WTC11 (cell line): ENCODE measurements at places on chromosomes 12 and 14. TPM values are rescaled to one million over a fixed set of nuclear protein-coding genes. Genes with fewer than 3 reads are reported as not detected.
A peak's percentile ranks its signal among the peaks of the same experiment; 100 is the strongest.

- H3K27ac ChIP-seq = no peak overlapping the region
- no peak overlapping the region for H3K4me3 ChIP-seq
- H3K4me1 ChIP-seq = peaks cover 14% of the 10 kb centered on the region
- DNase-seq = no peak
- no peaks in the 10 kb centered on the region for H3K36me3 ChIP-seq
Measured at GRCh38 chr14:56422221-56422620, 157.4 kb upstream of the TMEM260 start.

DNA sequence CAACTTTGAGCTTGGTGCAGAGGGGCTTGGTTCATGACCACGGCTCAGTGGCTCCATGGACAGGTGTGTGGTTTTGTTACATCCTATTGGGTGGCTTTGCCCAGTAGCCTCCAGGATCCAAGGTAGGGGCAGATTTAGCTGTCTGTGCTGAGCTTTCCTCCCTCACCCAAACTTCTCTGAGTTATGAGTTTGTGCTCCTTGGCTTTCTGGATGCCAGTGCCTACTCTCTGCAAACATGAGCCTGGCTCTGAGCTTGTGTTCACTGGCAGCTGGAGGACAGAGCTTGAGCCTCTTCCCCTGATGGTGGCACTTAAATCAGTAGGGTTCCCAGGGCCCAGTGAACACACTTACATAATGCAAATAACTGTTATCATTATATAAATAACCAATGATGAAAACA lies 45.3 kb upstream of the HECTD1 start:
- no peaks in the 10 kb centered on the region for H3K36me3 ChIP-seq
- no peak overlapping the region for H3K4me3 ChIP-seq
- no peak overlapping the region for H3K27ac ChIP-seq
- no peaks in the 10 kb centered on the region for H3K27me3 ChIP-seq
- DNase-seq = no peak

DNA sequence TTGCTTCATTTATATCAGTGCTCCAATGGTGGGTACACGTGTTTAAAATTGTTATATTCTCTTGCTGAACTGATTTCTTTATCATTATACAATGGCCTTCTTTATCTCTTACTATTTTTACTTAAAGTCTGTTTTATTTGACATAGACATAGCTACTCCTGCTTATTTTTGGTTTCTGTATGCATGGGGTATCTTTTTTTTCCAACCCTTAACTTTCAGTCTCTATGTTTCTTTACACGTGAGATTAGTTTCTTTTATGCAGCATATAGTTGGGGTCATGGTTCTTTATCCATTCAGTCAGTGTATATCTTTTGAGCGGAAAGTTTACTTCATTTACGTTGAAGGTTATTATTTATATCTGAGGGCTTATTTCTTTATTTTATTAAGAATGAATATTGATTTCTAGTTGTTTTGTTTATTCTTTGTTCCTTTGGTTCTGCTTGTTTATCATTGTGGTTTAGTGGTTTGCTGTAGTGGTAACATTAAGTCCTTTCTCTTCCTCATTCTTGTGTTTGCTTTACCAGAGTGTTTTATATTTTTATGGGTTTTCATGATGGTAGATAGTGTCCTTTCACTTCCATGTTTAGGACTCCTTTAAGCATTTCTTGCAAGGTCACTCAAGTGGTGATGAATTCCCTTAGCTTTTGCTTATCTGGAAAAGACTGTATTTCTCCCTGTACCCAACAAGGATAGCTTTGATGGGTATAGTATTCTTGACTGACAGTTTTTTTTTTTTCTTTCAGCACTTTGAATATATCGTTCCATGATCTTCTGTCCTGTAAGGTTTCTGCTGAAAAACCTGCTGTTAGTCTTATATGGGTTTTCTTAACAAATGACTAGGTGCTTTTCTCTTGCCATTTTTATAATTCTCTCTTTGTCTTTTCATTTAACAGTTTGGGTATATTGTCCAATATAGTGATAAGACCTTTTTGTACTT lies 38.3 kb upstream of the FAR2 start:
- H3K4me1 ChIP-seq = 0 out of 2 replicates have a peak, but pooled peaks cover 2% of the 10 kb centered on the region
- no peak for DNase-seq
- H3K36me3 ChIP-seq = peaks cover 26% of the 10 kb centered on the region
- H3K4me3 ChIP-seq = no peak overlapping the region
- H3K27ac ChIP-seq = no peak overlapping the region
- peaks cover 3% of the 10 kb centered on the region for H3K27me3 ChIP-seq

- peak; percentile 57 for DNase-seq
- no peaks in the 10 kb centered on the region for H3K36me3 ChIP-seq
- peaks cover 100% of the 10 kb centered on the region for H3K27me3 ChIP-seq
- H3K4me1 ChIP-seq = peaks cover 8% of the 10 kb centered on the region
Measured at GRCh38 chr14:36646664-36647416, 14.8 kb upstream of the PAX9 start.

DNA sequence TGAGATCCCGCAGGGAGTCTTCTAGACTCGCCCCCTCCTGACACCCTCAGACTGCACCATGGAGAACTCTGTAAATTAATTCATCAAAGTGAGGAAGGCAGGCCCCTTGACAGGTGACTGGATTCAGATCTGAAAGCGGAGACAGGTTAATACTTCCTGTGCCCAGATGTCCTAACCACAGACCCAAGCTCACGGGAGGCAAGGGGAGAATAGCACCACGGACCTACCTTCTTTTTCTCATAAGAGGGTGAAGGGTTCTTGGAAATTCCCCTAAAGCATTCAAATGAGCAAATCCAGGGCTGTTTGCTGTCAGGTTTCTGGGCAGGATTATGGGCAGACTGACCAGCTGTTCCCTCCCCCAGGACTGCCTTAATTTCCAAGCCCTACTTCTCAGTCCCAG lies 170.0 kb downstream of the ZFP36L1 start:
- H3K36me3 ChIP-seq = peaks cover 9% of the 10 kb centered on the region; the same call in 1 of the 2 replicates
- H3K4me3 ChIP-seq = no peak overlapping the region
- no peak overlapping the region for H3K27ac ChIP-seq

DNA sequence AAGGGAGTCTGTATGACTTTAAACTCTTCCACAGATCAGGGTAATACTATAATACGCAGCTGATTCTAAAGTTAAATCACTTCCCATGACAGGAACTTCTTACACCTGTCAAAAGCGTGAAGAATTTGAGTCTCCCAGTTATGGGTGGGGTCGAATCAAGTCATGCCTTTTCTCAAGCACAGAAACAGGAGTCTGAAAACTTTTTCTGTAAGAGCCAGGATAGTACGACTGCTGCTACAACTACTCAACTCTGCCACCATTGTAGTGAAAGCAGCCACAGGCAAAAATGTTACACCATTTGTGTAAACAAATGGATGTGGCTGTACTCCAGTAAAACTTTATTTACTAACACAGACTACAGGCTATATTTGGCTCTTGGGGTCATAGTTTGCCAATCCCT lies 90.3 kb downstream of the DUSP6 start:
- H3K4me1 ChIP-seq = peaks cover 29% of the 10 kb centered on the region
- H3K36me3 ChIP-seq = peaks cover 6% of the 10 kb centered on the region; the same call in 1 of the 2 replicates
- no peak overlapping the region for H3K4me3 ChIP-seq
- DNase-seq = no peak

DNA sequence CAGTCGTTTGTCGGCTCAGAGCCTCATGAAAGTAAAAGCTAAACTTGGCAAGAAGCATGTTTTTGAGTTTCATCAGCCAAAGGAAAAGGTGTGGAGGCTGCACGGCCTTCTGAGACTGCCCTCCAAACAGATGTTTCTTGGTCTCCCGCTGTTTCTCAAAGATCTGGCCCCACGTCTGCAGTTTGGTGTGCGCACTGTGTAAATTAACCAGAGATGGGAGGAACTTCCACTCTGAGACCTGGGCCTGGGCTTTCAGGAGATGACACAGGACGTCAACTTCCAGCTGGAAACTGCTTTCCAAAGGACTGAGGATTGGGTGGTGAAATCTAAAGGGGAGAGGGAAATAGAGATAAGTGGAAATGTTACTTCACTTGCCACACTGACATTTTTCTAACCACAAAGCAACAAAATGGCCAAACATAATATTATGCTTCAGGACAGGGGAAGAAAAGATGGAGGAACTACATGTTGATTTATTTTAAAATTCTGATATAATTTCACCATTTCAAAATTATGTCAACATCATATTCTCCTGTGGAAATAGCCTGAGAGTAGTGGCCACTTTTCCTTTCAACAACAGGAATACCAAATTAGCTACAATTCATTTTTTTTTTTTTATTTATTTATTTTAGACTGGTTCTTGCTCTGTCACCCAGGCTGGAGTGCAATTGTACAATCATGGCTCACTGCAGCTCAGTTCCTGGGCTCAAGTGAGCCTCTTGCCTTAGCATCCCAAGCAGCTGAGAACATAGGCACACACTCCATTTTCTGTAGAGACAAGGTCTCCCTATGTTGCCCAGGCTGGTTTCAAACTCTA lies 27.6 kb downstream of the KICS2 start:
- H3K27ac ChIP-seq = no peak overlapping the region
- no peaks in the 10 kb centered on the region for H3K27me3 ChIP-seq
- peaks cover 3% of the 10 kb centered on the region for H3K4me1 ChIP-seq
- peaks cover 20% of the 10 kb centered on the region for H3K36me3 ChIP-seq

DNA sequence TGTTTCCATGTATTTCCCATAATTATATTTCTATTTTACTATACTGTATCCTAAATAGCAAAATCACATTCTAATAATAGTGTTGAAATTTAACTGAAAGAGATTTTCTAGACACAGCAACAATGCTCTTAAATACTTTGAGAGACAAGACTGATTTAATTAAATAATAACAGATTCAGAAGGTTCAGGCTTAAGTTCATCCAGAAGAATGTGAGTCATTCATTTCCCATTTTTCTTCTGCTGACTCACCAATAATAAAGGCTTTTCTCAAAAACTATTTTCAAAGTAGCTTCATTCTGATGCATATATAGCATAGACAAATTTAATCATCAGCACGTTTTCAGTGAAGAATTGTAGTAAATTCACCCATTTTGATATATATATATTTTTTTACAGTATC lies 481.4 kb downstream of the MDGA2 start:
- H3K4me1 ChIP-seq = peaks cover 5% of the 10 kb centered on the region
- no peak for DNase-seq
- no peaks in the 10 kb centered on the region for H3K27me3 ChIP-seq
- H3K36me3 ChIP-seq = peaks cover 6% of the 10 kb centered on the region; the same call in 1 of the 2 replicates
- no peak overlapping the region for H3K27ac ChIP-seq

GRCh38 chr14:68306265-68306933 lies 486.5 kb downstream of the ZFP36L1 start:
- H3K36me3 ChIP-seq = peaks cover 20% of the 10 kb centered on the region
- no peak overlapping the region for H3K27ac ChIP-seq
- no peak for DNase-seq
- H3K4me3 ChIP-seq = no peak overlapping the region
- H3K27me3 ChIP-seq = no peaks in the 10 kb centered on the region; the same call in 1 of the 2 replicates
- H3K4me1 ChIP-seq = peaks cover 12% of the 10 kb centered on the region

GRCh38 chr12:122790393-122791075 lies 16.2 kb downstream of the CCDC62 start:
- peaks cover 3% of the 10 kb centered on the region for H3K4me1 ChIP-seq
- H3K4me3 ChIP-seq = no peak overlapping the region
- H3K27me3 ChIP-seq = no peaks in the 10 kb centered on the region
- H3K27ac ChIP-seq = peak overlapping the region; percentile 58; the same call in 1 of the 2 replicates
- DNase-seq = no peak

GRCh38 chr14:68341411-68342212 lies 451.3 kb downstream of the ZFP36L1 start:
- peaks cover 17% of the 10 kb centered on the region for H3K36me3 ChIP-seq
- H3K27ac ChIP-seq = peak overlapping the region; percentile 81
- DNase-seq = no peak
- H3K4me3 ChIP-seq = no peak overlapping the region
- peaks cover 56% of the 10 kb centered on the region for H3K4me1 ChIP-seq

DNA sequence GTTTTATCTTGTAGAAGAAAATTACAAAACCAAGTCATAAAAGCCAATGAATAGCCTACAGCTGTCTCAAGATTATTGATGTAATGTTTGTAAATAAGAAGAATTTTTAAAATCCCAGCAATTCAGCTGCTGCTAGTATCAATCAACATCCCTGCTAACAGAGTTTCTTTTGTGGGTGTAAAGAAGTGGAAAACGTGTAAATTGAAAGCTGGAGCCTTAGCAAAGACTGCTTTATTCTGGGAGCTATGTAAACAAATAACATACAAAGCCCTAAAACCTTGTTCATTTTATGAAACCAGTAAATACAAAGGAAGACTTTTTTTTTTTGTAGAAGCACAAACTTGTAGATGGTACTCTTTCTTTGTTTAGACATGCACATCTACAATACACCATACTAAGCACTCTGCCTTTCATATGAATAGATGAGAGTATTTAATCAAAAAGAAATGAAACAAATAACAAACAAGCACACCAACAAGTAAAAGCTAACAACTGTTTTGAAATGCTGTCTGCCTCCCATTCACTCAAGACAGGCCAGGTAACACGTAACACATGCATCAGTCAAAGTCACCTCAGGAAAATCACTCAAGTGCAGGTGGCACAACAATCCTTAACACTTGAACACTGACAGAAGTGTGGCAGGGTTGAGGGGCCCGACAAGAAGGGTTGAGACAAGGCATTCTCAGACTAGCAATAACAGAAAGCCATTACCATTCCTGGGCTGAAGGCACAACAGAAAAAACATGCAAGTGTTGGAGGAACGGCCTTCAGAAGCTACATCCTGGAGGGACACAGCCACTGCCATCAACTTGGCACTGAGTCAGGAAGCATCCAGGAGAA lies 1364.0 kb upstream of the SEL1L start:
- no peak for DNase-seq
- peaks cover 6% of the 10 kb centered on the region; the same call in 1 of the 2 replicates for H3K4me1 ChIP-seq
- no peaks in the 10 kb centered on the region for H3K36me3 ChIP-seq
- H3K27me3 ChIP-seq = no peaks in the 10 kb centered on the region
- no peak overlapping the region for H3K27ac ChIP-seq

DNA sequence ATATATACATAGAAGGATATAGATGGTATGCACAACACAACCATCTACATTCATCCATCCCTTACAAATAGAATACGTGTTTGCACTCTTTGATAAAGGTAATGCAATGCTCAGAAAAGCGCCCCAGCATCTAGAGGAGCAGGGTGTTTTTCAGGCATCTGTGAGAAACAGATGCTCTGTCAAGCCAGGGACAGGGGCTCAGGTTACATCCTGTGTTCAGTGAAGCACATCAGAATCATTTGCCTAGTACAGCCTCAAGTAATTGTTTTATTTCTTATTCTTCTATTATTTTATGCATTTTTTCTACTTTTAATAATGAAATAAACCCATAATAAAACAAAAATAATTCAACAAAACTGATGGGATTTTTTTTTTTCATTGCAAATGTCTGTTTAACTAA lies 50.5 kb upstream of the HIF1A start:
- no peak for DNase-seq
- no peaks in the 10 kb centered on the region for H3K36me3 ChIP-seq
- no peak overlapping the region for H3K27ac ChIP-seq

DNA sequence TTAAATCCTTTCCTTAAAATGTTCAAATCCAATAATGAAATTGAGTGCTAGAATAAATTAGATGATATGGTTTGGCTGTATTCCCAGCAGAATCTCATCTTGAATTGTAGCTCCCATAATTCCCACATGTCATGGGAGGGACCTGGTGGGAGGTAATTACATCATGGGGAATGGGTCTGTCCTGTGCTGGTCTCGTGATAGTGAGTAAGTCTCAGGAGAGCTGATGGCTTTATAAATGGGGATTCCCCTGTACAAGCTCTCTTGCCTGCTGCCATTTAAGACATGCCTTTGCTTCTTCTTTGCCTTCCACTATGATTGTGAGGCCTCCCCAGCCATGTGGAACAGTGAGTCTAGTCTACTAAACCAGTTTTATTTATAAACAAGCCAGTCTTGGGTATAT lies 508.5 kb downstream of the ETNK1 start:
- no peaks in the 10 kb centered on the region for H3K36me3 ChIP-seq
- H3K27me3 ChIP-seq = no peaks in the 10 kb centered on the region
- no peak for DNase-seq
- H3K4me1 ChIP-seq = peaks cover 12% of the 10 kb centered on the region
- no peak overlapping the region for H3K4me3 ChIP-seq

The CMKLR1 gene
- 1.4 to 1.9 TPM (median 1.6 TPM) in 3 replicates for total RNA-seq

The FOXN3 gene
- 143 to 170 TPM (median 147 TPM) in 3 replicates for total RNA-seq

The PTPN6 gene
- 27.1 to 34.7 TPM (median 34.5 TPM) in 3 replicates for total RNA-seq
